NCI-H1436 (cell line): ENCODE measurements at places on chromosomes 7 and 10.

DNA sequence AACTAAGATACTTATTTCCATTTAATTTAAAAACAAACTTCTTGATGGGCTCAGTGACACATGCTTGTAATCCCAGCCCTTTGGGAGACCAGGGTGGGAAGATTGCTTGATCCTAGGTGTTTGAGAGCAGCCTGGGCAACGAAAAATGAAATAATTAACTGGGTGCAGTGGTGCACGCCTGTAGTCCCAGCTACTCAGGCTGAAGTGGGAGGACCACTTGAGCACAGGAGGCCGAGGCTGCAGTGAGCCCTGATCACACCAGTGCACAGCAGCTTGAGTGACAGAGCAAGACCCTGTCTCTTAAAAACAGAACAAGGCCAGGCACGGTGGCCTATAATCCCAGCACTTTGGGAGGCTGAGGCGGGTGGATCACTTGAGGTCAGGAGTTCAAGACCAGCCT lies 37.4 kb downstream of the AVL9 start:
- DNase-seq = no peak

DNA sequence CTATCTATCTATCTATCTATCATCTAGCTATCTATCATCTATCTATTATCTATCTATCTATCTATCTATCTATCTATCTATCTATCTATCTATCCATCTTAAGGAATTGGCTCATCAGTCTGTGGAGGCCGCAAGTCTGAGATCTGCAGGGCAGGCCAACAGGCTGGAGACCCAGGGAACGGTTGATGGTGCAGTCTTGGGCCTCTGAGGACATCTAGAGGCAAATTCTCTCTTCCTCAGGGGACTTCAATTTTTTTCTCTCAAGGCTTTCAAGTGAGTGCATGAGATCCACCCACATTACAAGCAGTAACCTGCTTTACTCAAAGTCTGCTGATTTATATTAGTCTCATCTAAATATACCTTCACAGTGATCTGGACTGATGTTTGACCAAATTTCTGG lies 197.0 kb downstream of the GLRX3 start:
- no peak for DNase-seq

GRCh38 chr7:95546647-95547046 lies 49.7 kb downstream of the PDK4 start:
- no peak for DNase-seq

- no peak for DNase-seq
These were observed 338.9 kb downstream of the WDR37 start for GRCh38 chr10:1395025-1395480.

GRCh38 chr7:70063927-70064326 lies 465.7 kb downstream of the AUTS2 start:
- no peak for DNase-seq

- DNase-seq = no peak
These were observed 230.6 kb upstream of the ZMIZ1 start for GRCh38 chr10:78838141-78838657.

DNA sequence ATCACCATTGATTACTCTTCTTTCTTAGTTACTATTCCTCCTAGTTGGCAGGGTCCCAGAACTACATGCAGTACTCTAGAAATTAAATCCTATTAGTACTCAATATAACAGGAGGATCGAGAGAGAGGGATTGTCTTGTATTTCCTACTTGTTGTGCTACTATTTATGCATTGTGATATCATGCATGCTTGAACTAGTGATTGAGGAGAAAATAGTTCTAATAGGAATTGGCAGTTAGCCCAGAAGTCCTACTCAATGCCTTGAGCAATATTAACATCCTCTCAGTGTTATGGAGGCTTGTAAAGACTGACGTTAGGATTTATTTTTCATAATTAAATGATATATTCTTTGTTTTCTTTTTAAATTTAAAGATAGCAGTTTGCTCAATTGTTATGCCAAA lies 67.4 kb downstream of the FOXP2 start:
- DNase-seq = peak; percentile 80
